ENCODE measurements at places on chromosomes 4 and X.

DNA sequence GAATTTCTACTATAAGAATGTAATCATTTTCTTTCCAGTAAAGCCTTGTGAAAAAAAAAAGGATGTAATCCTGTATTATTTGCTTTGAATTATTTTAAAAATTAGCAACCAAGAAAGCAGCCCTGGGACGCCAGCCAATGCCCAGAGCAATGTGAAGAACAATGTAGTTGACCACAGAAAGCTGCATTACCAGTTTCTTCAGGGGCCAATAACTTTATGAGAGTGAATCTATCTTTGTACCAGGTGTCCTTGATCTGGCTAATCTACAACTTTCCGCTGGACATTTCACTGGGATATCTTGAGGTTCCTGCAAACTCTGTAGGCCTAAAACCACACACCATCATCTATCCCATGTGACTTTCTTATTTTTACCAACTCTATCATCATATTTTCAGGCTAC lies 7.6 kb upstream of the KLHL2 start:
- DNase-seq = no peak

DNA sequence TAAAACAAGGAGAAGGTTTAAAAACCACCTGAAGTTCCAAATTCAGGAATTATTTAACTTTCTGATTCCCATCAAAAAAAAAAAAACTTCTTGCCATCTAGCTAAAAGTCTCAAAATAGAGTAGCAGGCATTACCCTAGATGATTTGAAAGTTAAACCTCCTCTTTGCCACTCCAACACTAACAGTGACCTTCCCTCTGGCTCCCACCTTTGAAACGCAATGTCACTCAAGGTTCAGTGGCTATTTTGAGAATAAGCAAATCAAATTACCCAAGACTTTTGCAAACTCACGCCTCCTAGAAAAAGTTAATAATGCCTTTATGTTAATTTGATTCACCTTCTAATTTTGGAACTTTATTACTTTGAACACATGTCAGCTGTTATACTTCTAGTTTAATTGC lies 103.2 kb downstream of the ARHGAP6 start:
- no peak for DNase-seq

DNA sequence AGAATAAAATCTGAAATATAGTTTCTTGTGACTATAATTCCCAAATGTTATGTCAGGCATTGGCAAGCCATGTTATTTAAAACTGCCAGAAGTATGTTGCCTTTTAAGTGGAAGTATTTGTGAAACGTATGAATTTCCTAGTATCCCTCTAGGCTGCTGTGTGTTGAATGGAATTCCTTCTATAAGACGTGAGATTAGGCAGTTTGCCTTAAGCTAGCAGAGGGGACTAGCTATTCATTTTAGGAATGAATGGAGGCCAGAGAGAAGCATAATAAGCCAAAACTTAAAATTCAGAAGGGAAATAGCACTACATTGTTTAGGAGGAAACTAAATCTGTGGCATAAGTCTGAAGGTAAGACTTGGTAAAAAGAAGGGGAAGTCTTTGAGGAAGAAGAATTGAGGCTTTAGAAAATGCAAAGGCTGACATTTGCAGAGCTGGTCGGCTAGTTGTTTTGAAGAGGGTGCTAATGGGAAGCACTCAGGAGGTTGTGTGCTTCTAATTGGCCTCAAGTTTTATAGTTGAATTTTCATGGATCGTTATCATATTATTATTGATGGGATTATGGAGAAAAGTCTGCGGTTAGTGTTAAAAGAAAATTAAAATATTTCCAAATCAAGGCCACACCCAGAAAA lies 57.1 kb downstream of the TMEM131L start:
- no peak for DNase-seq

GRCh38 chr4:187814737-187815465 lies 180.7 kb upstream of the ZFP42 start:
- DNase-seq = no peak

GRCh38 chr4:155676430-155676825 lies 9.8 kb downstream of the GUCY1A1 start:
- no peak for DNase-seq

GRCh38 chrX:8629871-8630270 lies 102.1 kb downstream of the ANOS1 start:
- DNase-seq = no peak

DNA sequence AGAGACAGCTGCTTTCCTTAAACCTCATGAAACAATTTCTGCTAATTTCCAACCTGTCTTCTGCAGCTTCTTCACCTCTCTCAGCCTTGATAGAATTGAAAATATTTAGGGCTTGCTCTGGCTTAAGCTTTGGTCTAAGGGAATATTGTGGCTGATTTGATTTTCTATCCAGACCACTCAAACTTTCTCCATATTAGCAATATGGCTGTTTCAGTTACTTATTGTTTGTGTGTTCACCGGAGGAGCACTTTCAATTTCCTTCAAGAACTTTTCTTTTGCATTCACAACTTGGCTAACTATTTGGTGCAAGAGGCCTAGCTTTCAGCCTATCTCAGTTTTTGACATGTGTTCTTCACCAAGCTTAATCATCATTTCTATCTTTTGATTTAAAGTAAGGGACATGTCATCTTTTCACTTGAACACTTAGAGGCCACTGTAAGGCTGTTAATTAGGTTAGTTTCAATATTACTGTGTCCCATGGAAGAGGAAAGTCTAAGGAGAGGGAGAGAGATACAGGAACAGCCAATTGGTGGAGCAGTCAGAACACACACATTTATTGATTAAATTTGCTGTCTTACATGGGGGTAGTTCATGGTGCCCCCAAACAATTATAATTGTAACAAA lies 213.2 kb downstream of the RASL11B start:
- DNase-seq = no peak

GRCh38 chrX:24702362-24703184 lies 8.9 kb downstream of the POLA1 start:
- no peak for DNase-seq

GRCh38 chrX:14717949-14718348 lies 154.9 kb downstream of the FANCB start:
- no peak for DNase-seq

- DNase-seq = no peak
Observed at GRCh38 chr4:151948351-151949016, 187.7 kb upstream of the GATB start.

GRCh38 chr4:53899586-53900270 lies 164.7 kb downstream of the CHIC2 start:
- DNase-seq = no peak

DNA sequence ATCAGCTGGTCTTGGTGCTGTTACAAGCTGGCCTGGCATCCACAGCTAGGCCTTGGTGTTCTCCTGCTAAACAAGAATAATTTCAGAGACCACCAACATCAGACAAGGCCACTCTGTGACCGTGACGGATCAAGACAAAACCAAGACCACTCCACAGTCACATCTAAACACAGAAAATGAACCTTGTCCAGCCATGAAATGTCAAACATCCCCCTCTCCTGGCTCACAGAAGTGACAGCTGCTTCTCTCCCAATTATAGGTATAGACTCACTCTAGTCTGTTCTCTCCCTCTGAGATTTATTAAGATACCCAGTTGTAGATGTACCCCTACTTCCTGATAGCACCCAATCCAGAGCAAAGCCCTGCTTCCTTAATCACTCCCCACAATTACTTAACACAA lies 40.4 kb downstream of the EFHC2 start:
- DNase-seq = no peak

GRCh38 chr4:158053086-158053485 lies 119.7 kb downstream of the GASK1B start:
- no peak for DNase-seq

GRCh38 chr4:10107111-10108091 lies 9.2 kb downstream of the WDR1 start:
- DNase-seq = no peak

- DNase-seq = no peak
Observed at GRCh38 chrX:40834225-40834624, 98.9 kb upstream of the MED14 start.

DNA sequence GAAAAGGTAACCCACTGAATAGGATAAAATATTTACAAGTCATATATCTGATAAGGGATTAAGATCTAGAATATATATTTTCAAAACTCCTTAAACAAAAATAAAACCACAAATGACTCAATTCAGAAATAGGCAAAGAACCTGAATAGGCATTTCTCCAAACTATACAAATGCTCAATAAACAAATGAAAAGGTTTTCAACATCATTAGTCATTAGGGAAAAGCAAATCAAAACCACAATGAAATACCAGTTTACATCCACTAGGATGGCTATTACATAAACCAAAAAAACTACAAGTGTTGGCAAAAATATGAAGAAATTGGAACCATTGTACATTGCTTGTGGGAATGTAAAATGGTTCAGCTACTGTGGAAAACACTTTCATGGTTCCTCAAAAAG lies 167.0 kb upstream of the GALNT7 start:
- no peak for DNase-seq

GRCh38 chr4:86683167-86683566 lies 89.1 kb downstream of the PTPN13 start:
- DNase-seq = no peak

DNA sequence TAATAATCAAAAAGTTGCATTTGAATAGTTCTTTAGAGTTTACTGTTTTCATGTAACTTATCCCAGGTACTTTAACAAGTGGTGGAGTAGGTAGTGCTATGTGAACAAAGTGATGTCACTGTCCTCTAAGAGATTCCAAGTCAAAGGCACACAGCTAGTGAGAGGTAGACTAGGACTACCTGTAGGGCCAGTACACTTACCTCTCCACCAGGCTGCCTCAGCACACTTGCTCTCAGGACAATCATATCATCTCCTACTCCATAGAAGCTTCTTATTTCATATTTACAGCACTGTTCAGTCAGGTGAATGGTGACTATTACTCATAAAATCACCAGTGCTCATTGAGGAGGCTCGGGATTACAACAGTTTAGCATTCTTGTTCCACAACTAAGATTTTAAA lies 173.0 kb upstream of the EMCN start:
- DNase-seq = no peak

GRCh38 chrX:49959602-49960001 lies 37.2 kb downstream of the CLCN5 start:
- DNase-seq = no peak

DNA sequence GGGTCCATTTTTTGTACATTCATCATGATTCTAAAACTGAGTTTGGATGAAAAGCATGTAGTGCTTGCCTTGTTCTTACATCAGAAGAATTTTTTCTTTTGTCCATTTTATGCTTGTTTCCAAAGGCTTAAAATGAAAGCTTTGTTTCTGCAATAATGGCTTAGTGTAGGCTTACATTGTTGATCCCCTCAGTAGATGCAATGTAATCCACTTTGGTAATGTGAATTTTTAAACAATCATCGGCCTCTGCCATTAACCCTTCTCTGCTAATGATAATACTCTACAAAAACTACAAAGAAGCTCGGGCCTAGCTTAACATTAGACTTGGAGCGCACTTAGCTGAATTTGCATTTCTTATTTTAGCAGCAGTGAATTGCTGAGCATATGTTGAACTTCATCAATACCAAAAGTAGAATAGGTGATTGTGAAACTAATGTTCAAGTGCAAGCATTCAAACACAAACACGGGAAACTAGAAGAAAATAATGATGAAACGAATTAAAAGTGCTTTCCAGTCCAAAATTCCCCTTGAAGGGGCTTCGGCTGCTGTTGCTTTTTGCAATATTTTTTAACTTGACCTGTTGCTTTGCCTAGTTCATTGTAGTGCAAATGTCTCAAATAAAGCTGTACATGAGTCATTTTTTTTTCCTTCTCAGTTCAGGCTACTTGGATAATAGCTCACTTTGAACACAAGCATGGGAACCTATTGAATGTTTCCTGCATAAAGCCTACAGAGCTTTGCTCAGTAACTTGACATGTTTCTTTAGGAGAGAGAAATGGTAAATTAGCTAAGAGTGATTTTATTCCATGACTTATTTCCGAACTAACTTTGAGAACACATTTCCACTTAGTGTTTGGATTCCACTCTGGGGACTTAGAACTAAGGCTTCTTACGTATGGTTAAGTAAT lies 66.5 kb downstream of the SLIT2 start:
- DNase-seq = no peak

GRCh38 chrX:2901367-2902036 lies 27.6 kb downstream of the ARSD start:
- no peak for DNase-seq

DNA sequence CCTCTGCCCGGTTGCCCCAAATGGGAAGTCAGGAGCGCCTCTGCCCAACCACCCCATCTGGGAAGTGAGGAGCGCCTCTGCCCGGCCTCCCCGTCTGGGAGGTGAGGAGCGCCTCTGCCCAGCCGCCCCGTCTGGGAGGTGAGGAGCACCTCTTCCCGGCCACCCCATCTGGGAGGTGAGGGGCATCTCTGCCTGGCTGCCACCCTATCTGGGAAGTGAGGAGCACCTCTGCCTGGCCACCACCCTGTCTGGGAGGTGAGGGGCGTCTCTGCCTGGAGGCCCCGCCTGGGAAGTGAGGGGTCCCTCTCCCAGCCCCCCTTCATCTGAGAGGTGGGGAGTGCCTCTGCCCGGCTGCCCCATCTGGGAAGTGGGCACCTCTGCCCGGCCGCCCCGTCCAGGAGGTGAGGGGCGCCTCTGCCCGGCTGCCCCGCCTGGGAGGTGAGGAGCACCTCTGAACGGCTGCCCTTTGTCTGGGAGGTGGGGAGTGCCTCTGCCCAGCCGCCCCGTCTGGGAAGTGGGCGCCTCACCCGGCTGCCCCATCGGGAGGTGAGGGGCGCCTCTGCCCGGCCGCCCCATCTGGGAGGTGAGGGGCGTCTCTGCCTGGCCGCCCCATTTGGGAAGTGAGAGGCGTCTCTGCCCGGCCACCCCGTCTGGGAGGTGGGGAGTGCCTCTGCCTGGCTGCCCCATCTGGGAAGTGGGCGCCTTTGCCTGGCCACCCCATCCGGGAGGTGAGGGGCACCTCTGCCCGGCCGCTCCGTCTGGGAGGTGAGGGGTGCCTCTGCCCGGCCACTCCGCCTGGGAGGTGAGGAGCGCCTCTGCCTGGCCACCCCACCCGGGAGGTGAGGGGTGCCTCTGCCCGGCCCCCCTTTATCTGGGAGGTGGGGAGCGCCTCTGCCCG lies 10.6 kb downstream of the PABPC1L2A start:
- DNase-seq = no peak

DNA sequence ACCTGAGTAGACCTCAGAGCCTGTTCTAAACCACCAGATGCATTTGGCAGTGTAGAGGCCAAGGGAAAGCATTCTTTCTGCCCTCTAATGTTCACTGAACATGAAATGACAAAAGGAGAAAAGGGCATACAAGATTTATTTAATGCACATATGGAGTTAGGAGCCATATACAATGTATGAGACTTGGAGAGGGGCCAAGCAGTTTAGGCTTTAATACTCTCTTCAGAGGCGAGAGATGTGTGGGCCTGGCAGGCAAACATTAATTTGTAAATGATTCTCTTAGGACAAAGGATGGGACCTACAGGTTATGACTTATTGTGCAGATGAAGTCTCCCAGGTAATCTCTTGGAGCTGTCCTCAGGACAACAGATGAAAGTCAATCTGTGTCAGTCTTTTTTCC lies 631.9 kb downstream of the ADGRL3 start:
- DNase-seq = no peak

GRCh38 chr4:159562366-159562765 lies 459.5 kb downstream of the RAPGEF2 start:
- DNase-seq = no peak

- DNase-seq = no peak
Observed at GRCh38 chrX:152884171-152884570, 13.7 kb upstream of the ZNF185 start.
